HCEC 1CT (cell line): ENCODE measurements at places on chromosomes 6 and 20.
A peak's percentile ranks its signal among the peaks of the same experiment; 100 is the strongest.

DNA sequence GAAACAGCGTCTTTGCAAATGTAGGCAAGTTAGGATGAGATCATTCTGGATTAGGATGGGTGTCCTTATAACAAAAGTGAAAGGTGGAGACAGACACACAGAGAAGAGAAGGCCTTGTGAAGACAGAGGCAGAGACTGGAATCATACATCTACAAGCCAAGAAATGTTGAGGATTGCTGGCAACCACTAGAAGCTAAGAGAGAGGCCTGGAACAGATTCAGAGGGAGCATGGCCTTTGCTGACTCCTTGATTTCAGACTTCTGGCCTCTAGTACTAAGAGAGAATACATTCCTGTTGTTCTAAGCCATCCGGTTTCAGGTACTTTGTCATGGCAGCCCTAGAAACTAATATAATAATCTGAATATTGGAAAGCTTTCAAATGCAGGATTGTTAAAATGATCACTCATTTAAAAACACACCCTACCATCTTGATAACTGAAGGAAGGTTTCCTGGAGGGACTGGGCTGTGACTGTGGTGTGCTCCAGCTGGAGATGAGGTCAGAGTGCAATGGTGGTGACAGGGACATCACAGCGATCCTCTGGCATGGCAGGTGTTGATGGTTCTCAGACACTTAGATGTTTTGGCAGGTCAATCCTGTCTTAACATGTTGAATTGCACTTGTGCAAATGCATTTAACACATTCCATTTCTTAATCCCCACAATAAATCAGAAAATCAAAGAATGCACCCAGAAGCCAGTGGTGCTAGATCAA, 25.1 kb downstream of the CD83 start:
- DNase-seq, result no peak

DNA sequence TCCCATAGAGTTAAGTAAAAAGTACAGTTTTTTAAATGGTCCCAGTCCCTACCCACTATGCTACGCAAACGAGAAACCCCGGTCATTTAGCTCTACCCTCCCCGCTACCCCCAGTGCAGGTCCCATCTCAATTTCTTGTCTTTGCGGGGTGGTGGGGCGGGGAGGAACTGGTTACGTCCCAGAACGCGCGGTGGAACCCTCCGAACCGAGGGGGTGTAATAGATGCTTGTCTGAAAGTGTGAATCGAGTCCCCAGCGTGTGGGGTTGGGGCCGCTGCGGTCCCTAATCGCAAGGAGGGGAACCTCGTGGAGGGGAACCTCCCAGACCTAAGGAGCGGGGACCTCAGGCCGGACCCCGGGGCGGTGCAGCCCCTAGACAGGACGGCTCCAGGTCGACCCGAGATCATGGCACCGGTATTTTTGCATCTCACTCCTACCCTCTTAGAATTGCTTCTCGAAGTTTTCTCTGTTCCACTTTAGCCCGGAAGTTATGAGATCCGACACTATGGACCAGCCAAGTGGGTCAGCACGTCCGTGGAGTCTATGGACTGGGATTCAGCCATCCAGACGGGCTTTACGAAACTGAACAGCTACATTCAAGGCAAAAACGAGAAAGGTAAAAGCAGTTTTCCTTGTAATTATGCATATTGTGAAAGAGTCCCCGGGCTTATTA, 779 bp downstream of the HEBP2 start:
- DNase-seq, result no peak

GRCh38 chr20:13494019-13494418, 144.7 kb downstream of the TASP1 start:
- peak; percentile 19 for DNase-seq

DNA sequence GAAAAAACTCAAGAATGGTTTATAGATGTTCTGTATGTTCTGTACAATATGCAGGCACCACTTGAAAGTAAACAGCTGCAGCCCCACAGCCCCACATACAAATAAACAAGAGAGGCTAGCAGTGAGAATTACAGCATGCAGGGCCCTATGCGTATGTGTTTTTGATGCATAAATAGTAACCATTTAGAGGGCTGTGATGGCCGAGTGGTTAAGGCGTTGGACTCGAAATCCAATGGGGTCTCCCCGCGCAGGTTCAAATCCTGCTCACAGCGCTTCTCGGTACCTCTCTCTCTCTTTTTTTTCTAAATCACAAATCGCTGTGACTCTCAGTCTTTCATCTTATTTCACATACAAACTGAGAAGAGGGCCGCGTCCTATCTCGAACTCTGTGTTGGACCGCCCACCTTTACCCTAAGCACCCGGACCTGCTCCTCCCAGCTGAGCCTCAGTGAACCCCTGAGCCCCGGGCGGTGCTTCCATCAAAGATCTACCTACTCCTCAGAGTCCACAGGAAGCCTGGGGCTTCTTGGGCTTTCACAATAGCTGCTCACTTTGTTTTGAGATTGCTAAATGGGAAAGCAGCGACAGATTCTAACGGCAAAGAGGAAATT, 37.7 kb upstream of the PRSS16 start:
- no peak for DNase-seq

GRCh38 chr6:105135907-105136430, 43.8 kb downstream of the POPDC3 start:
- peak; percentile 28 for DNase-seq

GRCh38 chr6:53373638-53374037, 24.9 kb upstream of the ELOVL5 start:
- no peak for DNase-seq

GRCh38 chr6:152571943-152572337, 65.2 kb downstream of the SYNE1 start:
- no peak for DNase-seq

GRCh38 chr20:13131688-13132087, 89.4 kb upstream of the ISM1 start:
- DNase-seq, result no peak

DNA sequence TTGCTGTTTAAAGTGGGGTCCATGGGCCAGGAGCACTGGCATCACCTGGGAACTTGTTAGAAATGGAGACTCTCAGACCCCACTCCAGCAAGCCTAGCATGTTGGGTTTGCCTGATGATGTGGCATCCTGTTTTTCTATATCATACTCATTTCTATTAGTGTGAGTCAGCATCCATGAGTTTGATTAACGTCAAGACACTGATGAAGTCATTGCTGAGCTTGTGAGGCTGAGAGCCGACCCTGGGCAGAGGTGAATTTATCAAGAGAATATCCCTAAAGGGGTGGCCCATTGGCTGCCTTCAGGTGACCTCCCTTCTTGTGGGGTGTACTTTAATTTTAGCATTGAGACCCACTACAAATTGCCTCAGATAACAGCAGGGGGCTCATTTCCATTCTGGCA, 43.4 kb upstream of the RNF144B start:
- peak; percentile 87 for DNase-seq

DNA sequence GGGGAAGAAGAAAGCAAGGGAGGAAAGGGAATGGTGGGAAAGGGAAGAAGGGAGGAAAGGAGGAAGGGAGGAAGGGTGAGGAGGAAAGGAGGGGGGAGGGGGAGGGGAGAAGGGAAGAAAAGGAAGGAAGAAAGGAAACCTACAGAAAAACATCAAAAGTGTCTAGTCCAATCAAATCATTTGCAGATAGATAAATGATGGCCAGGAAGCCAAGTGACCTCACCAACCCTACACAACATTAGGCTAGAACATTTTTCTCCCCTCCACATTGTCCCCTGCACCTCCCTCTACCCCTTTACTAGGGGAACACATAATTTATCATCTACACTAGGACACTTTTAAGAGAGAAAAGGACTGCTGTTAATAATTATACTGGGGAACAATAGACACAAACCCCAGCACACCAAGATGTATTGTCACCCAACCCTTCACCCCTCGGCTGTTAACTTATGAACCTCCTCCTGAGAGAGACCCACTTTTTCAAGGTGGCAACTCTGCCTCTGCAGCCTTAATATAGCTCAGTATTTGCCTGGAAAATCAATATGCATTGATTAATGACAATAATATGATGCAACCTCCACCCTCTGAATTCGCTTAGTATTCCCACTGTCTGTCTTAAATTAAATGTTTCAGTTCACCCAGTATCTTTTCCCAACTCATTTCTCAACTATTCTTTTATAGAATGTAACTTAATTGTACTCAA, 231.2 kb downstream of the PTPRT start:
- no peak for DNase-seq

DNA sequence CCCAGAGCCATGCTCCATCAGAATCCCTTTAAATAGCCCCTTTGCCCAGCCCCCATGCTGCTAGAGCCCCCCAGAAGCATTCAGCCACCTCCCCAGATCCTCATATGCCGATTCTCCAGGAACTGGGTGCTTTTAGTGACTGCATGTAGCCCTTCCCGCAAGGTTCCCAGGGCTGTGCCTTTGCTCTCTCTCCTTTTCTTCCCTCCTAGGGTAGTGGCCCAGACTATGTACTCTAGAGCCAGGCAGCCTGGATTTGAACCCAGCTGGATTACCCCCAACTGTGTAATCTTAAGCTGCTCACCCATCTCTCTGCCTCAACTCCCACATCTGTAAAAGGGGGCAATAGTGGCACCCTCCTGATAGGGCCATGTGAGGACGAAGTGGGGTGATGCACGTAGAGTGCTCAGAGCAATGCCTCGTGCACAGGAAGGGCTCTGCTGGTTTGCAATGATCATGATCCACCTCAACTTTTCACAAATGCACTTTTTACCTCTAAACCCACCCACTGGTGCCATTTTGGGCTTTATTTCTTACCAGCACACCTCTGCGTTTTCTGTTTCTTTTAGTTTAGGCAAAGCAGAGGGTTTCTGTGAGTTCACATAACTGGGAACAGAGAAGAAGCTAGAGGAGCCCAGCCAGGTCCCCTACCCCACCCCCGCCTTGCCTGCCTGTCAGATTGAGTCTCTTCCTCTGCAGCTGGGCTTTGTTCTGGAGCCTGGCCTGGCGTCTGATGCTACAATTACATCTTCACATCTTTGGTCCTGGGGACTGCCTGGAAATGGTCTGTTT, 396.5 kb downstream of the RNGTT start:
- no peak for DNase-seq

GRCh38 chr6:38179300-38179699, 359.8 kb downstream of the ZFAND3 start:
- no peak for DNase-seq

- DNase-seq, result no peak
Observed at GRCh38 chr20:38673261-38673660, 51.0 kb upstream of the SLC32A1 start.

GRCh38 chr6:14241255-14242070, 123.9 kb downstream of the CD83 start:
- DNase-seq, result no peak

GRCh38 chr20:58313396-58313795, 3.9 kb downstream of the RAB22A start:
- DNase-seq, result no peak

DNA sequence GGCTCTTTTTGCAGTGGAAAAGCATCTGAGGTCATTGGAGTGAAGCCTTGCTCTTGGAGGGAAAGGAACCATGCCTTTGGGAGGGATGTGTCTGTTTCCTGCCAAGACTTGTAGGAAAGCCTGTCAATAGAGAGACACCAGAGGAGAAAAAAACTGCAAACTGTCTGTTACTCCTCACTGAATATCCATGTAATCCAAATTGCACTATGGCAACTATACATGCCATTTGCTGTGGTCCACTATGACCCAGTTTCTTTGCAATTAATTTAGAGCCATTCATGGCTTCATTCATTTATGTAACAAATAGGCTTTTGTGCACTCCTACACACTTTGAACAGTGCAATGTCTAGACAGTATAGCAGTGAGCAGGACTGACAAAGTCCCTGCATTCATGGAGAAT, 296.5 kb downstream of the SLC35F1 start:
- DNase-seq, result no peak

DNA sequence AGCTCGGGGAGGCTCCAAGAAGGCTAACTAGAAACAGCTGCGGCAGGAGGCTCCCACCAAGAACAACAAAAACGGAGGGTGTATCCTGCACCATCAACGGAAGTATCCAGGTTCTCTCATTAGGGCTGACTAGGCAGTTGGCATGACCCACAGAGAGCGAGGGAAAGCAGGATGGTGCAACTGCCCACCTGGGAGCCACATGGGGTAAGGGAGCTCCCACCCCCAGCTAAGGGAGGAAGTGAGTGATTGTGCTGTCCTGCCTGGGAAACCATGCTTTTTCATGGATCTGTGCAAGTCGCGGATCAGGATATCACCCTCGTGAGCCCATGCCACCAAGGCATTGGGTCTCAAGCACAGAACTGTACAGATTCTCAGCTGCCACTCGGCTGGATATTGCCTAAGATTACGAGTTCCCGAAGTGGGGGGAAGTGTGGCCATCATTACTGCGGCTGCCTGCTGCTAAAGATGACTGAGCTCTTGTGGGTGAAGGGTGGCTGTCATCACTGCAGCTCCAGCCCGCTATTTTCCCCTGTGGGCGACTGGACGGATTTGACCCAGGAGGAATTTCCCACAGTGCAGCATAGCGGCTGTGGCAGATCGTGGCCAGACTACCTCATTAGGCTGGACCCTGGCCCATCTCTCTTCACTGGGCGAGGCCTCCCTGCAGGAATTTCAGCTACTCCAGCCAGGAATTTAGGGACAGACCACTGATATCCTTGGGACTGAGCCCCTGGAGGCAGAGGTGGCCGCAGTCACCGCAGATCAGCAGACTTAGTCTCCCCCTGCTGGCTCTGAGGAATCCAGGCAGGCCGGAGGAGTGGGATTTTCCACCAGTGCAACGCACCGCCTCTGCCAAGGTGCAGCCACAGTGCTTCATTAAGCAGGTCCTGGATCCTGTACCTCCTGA, 515.7 kb downstream of the FRK start:
- DNase-seq, result no peak

DNA sequence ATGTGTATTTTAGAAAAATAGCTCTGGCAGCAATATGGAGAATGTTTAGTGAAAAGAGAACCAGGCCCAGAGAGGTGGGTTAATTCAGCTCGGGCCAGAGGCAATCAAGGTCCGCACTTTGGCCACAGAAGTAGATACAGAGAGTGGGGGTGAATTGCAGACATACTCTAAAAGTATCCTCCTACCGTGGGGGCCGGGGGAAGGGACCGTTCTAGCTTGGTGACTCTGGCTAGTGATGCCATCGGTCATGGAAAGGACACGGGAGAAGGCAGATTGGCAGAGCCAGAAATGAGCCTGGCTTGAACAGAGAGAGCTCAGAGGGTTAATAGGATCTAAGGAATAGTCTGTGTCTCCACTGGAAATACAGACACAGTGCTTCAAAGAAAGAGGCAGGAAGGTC, 173.1 kb downstream of the MTHFD1L start:
- no peak for DNase-seq

GRCh38 chr6:150267686-150268561, 100.9 kb upstream of the IYD start:
- DNase-seq, result no peak

- DNase-seq, result no peak
Observed at GRCh38 chr20:2914160-2914559, 40.9 kb downstream of the PTPRA start.

DNA sequence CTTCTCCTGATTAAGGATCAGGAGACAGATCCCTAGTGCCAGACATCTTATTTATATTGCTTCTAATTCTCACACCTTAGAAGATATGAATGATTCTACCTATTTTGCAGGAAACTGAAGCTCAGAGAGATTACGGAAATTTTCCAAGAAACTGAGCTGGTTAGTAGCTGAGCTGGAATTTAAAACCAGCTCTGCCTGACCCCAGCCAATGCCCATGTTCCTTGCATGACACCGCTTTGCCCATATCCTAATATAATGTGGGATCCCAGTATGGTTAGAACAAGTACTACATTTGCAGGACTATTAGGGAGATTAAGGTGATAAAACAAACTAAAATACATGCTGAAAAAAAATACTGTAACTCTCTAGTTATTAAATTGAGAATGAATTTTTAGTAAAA, 1.9 kb downstream of the TMEM30A start:
- DNase-seq, result no peak
